Mesangial cell (primary cell): ENCODE measurements at places on chromosomes 12 and 14. TPM values are rescaled to one million over a fixed set of nuclear protein-coding genes. Genes with fewer than 3 reads are reported as not detected.

PTHLH gene
- total RNA-seq = 1.5 and 2.6 TPM in 2 replicates

ENDOU gene
- not detected in 2 replicates for total RNA-seq

SDS gene
- total RNA-seq = not detected in 2 replicates

KRT74 gene
- not detected in 2 replicates for total RNA-seq

AICDA gene
- total RNA-seq = 0.13 TPM in 1 of 2 replicates, not detected in the other

SPX gene
- 3.3 and 6.5 TPM in 2 replicates for total RNA-seq

SLC7A8 gene
- 0.98 and 7.2 TPM in 2 replicates for total RNA-seq

SOCS4 gene
- total RNA-seq = 7.7 and 8.0 TPM in 2 replicates

PPP2R3C gene
- 7.7 and 18.3 TPM in 2 replicates for total RNA-seq

TIMELESS gene
- 6.5 and 33.7 TPM in 2 replicates for total RNA-seq

SLC5A8 gene
- not detected in 2 replicates for total RNA-seq

RNU4-1 gene
- under 0.01 TPM in 2 replicates for total RNA-seq

FOXA1 gene
- 0.16 and 0.63 TPM in 2 replicates for total RNA-seq

CLEC1B gene
- not detected in 2 replicates for total RNA-seq

GDF3 gene
- total RNA-seq = not detected in 2 replicates

DRAM1 gene
- total RNA-seq = 25.9 and 30.6 TPM in 2 replicates

RHOJ gene
- 0.33 and 0.38 TPM in 2 replicates for total RNA-seq

GPRC5D gene
- total RNA-seq = 0.13 TPM in 1 of 2 replicates, not detected in the other

NUAK1 gene
- total RNA-seq = 20.7 and 25.1 TPM in 2 replicates

ANO2 gene
- total RNA-seq = 1.8 TPM in 1 of 2 replicates, not detected in the other

SMIM41 gene
- total RNA-seq = not detected in 2 replicates

DIO2 gene
- under 0.01 and 0.25 TPM in 2 replicates for total RNA-seq

PLEKHD1 gene
- under 0.01 TPM in 2 replicates for total RNA-seq

NAP1L1 gene
- 125 and 132 TPM in 2 replicates for total RNA-seq

PRR4 gene
- total RNA-seq = 0.76 TPM in 1 of 2 replicates, not detected in the other

IKZF4 gene
- total RNA-seq = 4.1 and 5.3 TPM in 2 replicates

INSM2 gene
- not detected in 2 replicates for total RNA-seq

LRTM2 gene
- total RNA-seq = not detected in 2 replicates

IL26 gene
- total RNA-seq = not detected in 2 replicates

MMP14 gene
- 389 and 526 TPM in 2 replicates for total RNA-seq

PRIMA1 gene
- not detected in 2 replicates for total RNA-seq

MVK gene
- total RNA-seq = 30.8 and 35.2 TPM in 2 replicates

DPPA3 gene
- not detected in 2 replicates for total RNA-seq

AGAP2 gene
- total RNA-seq = 0.25 TPM in 1 of 2 replicates, not detected in the other

EPS8 gene
- 47.8 and 65.3 TPM in 2 replicates for total RNA-seq

TMEM132D gene
- total RNA-seq = 0.76 and 2.8 TPM in 2 replicates

BAZ2A gene
- 55.1 and 79.5 TPM in 2 replicates for total RNA-seq

PPP1R36 gene
- total RNA-seq = 0.25 and 0.33 TPM in 2 replicates

OTOGL gene
- total RNA-seq = under 0.01 TPM in 1 of 2 replicates, not detected in the other

SLC38A4 gene
- total RNA-seq = 1.3 TPM in 1 of 2 replicates, not detected in the other

DDHD1 gene
- 5.5 and 5.8 TPM in 2 replicates for total RNA-seq

IFT43 gene
- 21.8 and 40.9 TPM in 2 replicates for total RNA-seq

DEGS2 gene
- not detected in 2 replicates for total RNA-seq

KRT77 gene
- total RNA-seq = not detected in 2 replicates

RIPK3 gene
- total RNA-seq = 1.1 and 1.8 TPM in 2 replicates
